ENCODE measurements at places on chromosomes 3 and 15.

GRCh38 chr3:55416331-55416821, 70.7 kb downstream of the WNT5A start:
- DNase-seq, result peak; percentile 81
- peaks cover 3% of the 10 kb centered on the region for H3K4me1 ChIP-seq
- H3K27ac ChIP-seq, result peak overlapping the region; percentile 6
- no peak overlapping the region for H3K4me3 ChIP-seq
- no peaks in the 10 kb centered on the region for H3K27me3 ChIP-seq

DNA sequence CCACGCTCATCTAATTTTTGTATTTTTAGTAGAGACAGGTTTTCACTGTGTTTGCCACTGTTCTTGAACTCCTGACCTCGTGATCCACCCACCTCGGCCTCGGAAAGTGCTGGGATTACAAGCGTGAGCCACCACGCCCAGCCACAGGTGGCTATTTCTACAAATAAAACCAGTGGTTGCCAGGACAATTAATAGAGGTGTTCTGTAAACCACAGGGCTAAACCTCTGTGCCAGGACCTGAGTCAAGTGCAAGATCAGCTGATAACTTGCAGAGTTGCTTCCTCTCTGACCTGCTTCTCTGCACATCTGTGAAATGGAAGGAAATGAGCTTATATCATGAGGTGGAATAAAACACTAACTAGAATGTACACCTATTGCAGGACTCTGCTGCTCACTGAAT, 72.8 kb downstream of the CD200R1L start:
- H3K4me1 ChIP-seq, result peaks cover 16% of the 10 kb centered on the region
- no peak for DNase-seq
- H3K4me3 ChIP-seq, result no peak overlapping the region
- no peaks in the 10 kb centered on the region for H3K36me3 ChIP-seq

- no peak overlapping the region for H3K4me3 ChIP-seq
- peaks cover 30% of the 10 kb centered on the region for H3K4me1 ChIP-seq
- DNase-seq, result no peak
- peak overlapping the region; percentile 38 for H3K27ac ChIP-seq
Measured at GRCh38 chr3:120419797-120420196, 31.0 kb downstream of the FSTL1 start.

GRCh38 chr3:9147215-9147895, 102.1 kb downstream of the SRGAP3 start:
- no peak overlapping the region for H3K4me3 ChIP-seq
- peak; percentile 76 for DNase-seq
- peaks cover 8% of the 10 kb centered on the region for H3K36me3 ChIP-seq
- H3K27ac ChIP-seq, result peak overlapping the region; percentile 64
- H3K27me3 ChIP-seq, result peaks cover 2% of the 10 kb centered on the region

- no peaks in the 10 kb centered on the region for H3K27me3 ChIP-seq
- no peaks in the 10 kb centered on the region for H3K4me1 ChIP-seq
- H3K4me3 ChIP-seq, result no peak overlapping the region
- DNase-seq, result no peak
- no peaks in the 10 kb centered on the region for H3K36me3 ChIP-seq
Measured at GRCh38 chr3:105533960-105534359, 167.3 kb downstream of the ALCAM start.

GRCh38 chr15:83682476-83683088, 28.7 kb downstream of the ADAMTSL3 start:
- peak; percentile 36 for DNase-seq
- peaks cover 5% of the 10 kb centered on the region for H3K36me3 ChIP-seq
- H3K4me1 ChIP-seq, result no peaks in the 10 kb centered on the region
- H3K27me3 ChIP-seq, result no peaks in the 10 kb centered on the region
- H3K27ac ChIP-seq, result no peak overlapping the region

- peak; percentile 43 for DNase-seq
- no peaks in the 10 kb centered on the region for H3K36me3 ChIP-seq
- no peak overlapping the region for H3K27ac ChIP-seq
- peaks cover 28% of the 10 kb centered on the region for H3K27me3 ChIP-seq
- H3K4me1 ChIP-seq, result peaks cover 12% of the 10 kb centered on the region
- H3K4me3 ChIP-seq, result peak overlapping the region; percentile 43
Measured at GRCh38 chr15:80404761-80405553, 775 bp downstream of the ARNT2 start.

GRCh38 chr3:12141350-12141749, 17.4 kb downstream of the TIMP4 start:
- H3K4me3 ChIP-seq, result no peak overlapping the region
- DNase-seq, result no peak
- peaks cover 34% of the 10 kb centered on the region for H3K4me1 ChIP-seq
- H3K27ac ChIP-seq, result no peak overlapping the region
- H3K36me3 ChIP-seq, result no peaks in the 10 kb centered on the region

- H3K27me3 ChIP-seq, result no peaks in the 10 kb centered on the region
- no peaks in the 10 kb centered on the region for H3K36me3 ChIP-seq
- no peaks in the 10 kb centered on the region for H3K4me1 ChIP-seq
- H3K27ac ChIP-seq, result no peak overlapping the region
Measured at GRCh38 chr3:105401691-105402149, 35.0 kb downstream of the ALCAM start.

DNA sequence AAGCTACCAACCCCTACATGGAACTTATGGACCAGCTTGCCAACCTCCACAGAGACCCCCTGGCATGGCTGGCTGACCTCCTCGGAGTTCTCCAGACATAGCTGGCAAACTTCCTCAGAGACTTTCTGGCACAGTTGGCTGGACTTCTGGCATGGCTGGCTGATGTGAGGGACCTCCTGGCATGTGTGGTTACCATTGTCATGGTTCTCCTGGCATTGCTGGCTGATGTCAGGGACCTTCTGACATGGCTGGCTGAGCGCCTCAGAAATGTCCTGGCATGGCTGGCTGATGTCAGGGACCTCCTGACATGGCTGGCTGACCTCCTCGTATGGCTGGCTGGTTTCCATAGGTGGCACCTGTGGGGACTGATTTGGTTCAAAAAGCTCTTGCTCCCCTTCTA, 17.5 kb downstream of the MAP1A start:
- no peak for DNase-seq
- H3K36me3 ChIP-seq, result peaks cover 7% of the 10 kb centered on the region
- no peak overlapping the region for H3K4me3 ChIP-seq

DNA sequence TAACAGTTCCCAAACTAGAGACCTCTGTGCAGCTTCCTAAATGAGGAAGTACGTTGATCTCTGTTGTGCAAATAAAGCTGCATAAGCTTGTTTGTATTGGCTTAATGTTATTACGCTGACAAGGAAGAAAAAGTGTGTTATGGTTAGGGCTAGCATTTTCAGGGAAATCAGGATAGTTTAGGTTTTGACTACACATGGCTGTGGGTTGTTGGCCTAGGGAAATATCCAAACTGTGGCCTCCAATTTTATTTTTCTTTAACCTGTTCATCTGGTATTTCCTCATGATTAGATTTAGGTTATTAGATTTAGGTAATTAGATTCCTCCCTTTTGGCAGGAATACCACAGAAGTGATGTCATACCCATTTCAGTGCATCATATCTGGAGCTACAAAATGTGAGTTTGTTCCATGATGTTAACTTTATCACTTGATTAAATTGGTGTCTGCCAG, 8.7 kb upstream of the MCCC1 start:
- no peaks in the 10 kb centered on the region for H3K4me1 ChIP-seq
- H3K4me3 ChIP-seq, result no peak overlapping the region
- no peak overlapping the region for H3K27ac ChIP-seq
- DNase-seq, result peak; percentile 36
- no peaks in the 10 kb centered on the region for H3K36me3 ChIP-seq

DNA sequence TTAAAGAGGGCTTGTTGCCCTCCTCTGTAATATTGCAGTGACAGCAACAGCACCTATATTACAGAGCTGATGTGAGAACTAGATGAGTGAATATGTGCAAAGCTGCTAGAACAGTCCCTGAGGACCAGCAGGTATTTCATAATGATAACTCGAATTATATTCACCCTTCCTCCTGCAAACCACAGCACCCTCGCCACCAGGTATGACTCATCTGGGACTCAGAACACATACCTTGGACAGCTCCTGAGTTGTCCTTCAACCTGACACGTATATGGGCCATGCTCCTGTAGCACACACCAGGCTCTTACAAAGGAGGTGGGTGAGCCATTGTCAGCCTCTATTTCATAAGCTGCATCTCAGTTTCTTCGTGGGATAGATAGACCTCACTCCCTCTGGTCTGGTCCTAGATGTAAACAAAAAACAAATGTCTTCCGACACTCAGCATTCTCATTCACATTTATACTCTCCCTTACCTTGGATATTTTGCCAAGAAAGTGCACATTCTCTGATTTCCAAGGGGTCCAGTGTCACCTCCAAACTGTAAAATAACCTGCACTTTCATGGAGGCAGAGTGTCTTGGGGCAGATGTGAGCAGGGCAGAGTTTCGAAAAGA, 124.5 kb downstream of the TLE3 start:
- H3K27ac ChIP-seq, result no peak overlapping the region
- H3K4me1 ChIP-seq, result no peaks in the 10 kb centered on the region
- no peak overlapping the region for H3K4me3 ChIP-seq
- peaks cover 30% of the 10 kb centered on the region for H3K27me3 ChIP-seq
- DNase-seq, result peak; percentile 23
- H3K36me3 ChIP-seq, result no peaks in the 10 kb centered on the region

GRCh38 chr3:13703071-13703470, 154.1 kb downstream of the FBLN2 start:
- peaks cover 4% of the 10 kb centered on the region for H3K27me3 ChIP-seq
- H3K27ac ChIP-seq, result no peak overlapping the region
- H3K4me1 ChIP-seq, result no peaks in the 10 kb centered on the region

GRCh38 chr3:85228966-85229365, 270.2 kb downstream of the CADM2 start:
- H3K27me3 ChIP-seq, result no peaks in the 10 kb centered on the region
- no peaks in the 10 kb centered on the region for H3K36me3 ChIP-seq
- DNase-seq, result no peak
- H3K4me1 ChIP-seq, result no peaks in the 10 kb centered on the region
- no peak overlapping the region for H3K4me3 ChIP-seq

GRCh38 chr15:53246404-53246803, 456.3 kb upstream of the ONECUT1 start:
- no peaks in the 10 kb centered on the region for H3K36me3 ChIP-seq
- no peaks in the 10 kb centered on the region for H3K27me3 ChIP-seq
- no peak for DNase-seq
- H3K4me1 ChIP-seq, result no peaks in the 10 kb centered on the region
- H3K27ac ChIP-seq, result no peak overlapping the region
- no peak overlapping the region for H3K4me3 ChIP-seq

GRCh38 chr15:90915808-90916440, 12.8 kb downstream of the MAN2A2 start:
- peak; percentile 53 for DNase-seq
- H3K27ac ChIP-seq, result no peak overlapping the region
- H3K4me1 ChIP-seq, result peaks cover 14% of the 10 kb centered on the region
- H3K36me3 ChIP-seq, result peaks cover 95% of the 10 kb centered on the region
- no peak overlapping the region for H3K4me3 ChIP-seq

GRCh38 chr3:138328341-138328740, 1.3 kb downstream of the NME9 start:
- DNase-seq, result no peak
- no peak overlapping the region for H3K27ac ChIP-seq
- no peaks in the 10 kb centered on the region for H3K36me3 ChIP-seq
- peaks cover 14% of the 10 kb centered on the region for H3K27me3 ChIP-seq

GRCh38 chr15:83998486-83998885, 237.1 kb upstream of the GOLGA6L4 start:
- H3K27ac ChIP-seq, result no peak overlapping the region
- peaks cover 3% of the 10 kb centered on the region for H3K4me1 ChIP-seq
- no peaks in the 10 kb centered on the region for H3K27me3 ChIP-seq
- H3K36me3 ChIP-seq, result no peaks in the 10 kb centered on the region

DNA sequence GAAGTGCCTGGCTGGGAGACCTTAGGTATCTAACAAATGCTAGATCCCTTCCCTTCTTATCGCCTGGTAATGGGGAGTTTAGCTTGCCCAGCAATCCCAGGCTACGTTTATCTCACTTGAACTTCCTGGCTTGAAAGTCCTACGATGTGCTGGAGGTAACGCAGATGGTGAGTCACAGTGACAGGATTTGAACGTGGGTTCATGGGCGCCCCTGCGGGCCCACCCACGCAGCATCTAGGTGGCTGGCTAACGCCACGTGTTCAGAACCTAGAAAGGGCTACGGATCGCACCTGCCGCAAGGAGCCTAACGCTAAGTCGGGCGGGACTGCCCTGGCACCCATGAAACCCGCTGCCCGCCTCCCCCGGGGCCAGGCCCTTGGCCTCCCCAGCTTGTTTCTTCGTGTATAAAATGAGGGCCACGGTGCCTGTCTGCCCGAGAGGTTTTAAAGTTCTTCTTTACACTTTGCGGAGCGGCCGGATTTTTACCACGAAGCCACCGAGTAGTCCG, 600 bp upstream of the USP3 start:
- H3K4me3 ChIP-seq, result peak overlapping the region; percentile 65
- H3K4me1 ChIP-seq, result peaks cover 43% of the 10 kb centered on the region
- H3K36me3 ChIP-seq, result no peaks in the 10 kb centered on the region
- no peaks in the 10 kb centered on the region for H3K27me3 ChIP-seq
- DNase-seq, result peak; percentile 74

DNA sequence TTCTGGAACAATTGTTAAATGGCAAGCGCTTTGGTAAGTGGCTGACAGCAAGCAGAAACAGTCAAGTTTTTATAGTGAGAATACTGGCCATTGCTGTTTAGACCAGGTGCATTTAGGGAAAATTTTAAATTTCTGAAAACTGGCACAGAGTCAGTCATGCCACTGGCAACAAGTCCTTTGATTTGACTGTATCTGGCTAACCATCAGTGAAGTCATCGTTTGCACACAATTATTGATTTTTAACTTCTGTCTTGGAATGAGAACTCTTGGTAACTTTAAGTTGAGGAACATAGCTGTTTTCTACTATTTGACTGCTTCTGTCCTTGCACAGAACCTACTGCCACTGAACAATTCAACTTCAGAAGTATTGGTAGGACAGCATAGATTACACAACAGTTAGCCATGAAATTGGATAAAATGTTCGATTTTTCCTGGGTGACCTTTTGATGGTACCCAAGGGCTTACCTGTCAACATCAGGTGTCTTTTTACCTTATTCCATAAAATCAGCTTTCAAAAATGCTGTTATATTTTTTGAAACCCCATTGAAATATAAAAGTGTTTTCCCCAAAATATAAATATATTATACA, 225.0 kb downstream of the PDZRN3 start:
- H3K4me3 ChIP-seq, result no peak overlapping the region
- H3K4me1 ChIP-seq, result peaks cover 3% of the 10 kb centered on the region
- H3K27me3 ChIP-seq, result no peaks in the 10 kb centered on the region

GRCh38 chr15:90259524-90259923, 5.9 kb upstream of the NGRN start:
- no peak overlapping the region for H3K27ac ChIP-seq
- H3K4me3 ChIP-seq, result no peak overlapping the region
- H3K36me3 ChIP-seq, result no peaks in the 10 kb centered on the region
- peaks cover 3% of the 10 kb centered on the region for H3K27me3 ChIP-seq

DNA sequence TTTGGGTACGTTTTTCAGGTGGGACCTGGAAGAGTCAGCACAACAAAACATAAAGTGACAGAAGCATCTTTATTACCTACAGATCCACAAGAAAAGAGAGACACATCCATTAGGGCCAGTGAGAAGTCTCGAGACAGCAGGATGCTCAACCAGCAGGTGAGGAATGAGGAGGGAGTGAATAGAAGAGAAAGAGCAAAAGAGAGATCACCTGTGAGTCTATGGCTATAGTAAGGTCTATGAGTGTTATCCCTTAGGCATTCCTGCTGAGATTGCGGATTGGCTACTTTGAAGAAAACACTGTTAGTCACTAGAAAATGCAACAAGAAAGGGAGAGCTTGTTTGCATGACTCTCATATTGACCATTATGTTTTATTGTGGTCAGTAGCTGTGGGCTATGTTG, 1556.2 kb upstream of the GBE1 start:
- no peaks in the 10 kb centered on the region for H3K27me3 ChIP-seq
- no peaks in the 10 kb centered on the region for H3K4me1 ChIP-seq
- H3K36me3 ChIP-seq, result no peaks in the 10 kb centered on the region
- H3K27ac ChIP-seq, result no peak overlapping the region
